HEK293T (cell line): ENCODE measurements at places on chromosomes 7 and 10.

DNA sequence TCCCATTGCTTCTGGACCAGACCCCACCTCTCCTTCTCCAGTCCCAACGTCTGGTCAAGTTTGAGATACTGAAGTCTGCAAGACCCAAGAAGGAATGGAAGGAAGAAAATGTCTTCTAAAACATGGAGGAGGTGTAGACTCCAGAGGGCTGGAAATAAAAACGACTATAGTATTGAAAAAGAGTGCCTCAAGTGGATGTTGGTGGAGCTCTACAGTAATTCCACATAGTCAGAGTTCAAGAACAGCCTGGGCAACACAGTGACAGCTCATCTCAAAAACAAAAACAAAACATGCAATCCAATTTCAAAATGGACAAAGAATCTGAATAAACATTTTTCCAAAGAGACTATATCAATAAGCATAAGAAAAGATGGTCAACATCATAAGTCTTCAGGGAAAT lies 2.3 kb upstream of the PCGF6 start:
- DNase-seq, result peak; percentile 24

DNA sequence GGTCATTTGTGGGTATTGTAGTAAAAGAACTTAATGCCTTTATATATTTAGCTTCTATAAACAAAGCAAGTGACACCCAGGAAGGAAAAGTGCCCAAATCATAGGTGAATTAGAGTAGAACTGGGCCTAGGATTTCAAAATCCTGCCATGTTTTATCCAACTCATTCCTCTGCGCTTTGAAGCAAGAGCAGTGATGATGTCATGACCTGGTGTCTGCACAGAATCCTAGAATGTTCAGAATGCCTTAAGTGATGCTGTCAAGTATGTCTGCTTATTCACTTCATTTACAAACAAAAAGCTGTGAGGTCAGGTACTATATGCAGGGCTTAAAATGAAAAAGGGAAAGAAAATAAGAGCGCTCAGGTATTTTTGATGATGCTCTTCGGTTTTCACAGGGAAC lies 737.2 kb upstream of the ANKRD30A start:
- no peak for DNase-seq

GRCh38 chr7:155371884-155372781 lies 74.5 kb downstream of the INSIG1 start:
- DNase-seq, result no peak

DNA sequence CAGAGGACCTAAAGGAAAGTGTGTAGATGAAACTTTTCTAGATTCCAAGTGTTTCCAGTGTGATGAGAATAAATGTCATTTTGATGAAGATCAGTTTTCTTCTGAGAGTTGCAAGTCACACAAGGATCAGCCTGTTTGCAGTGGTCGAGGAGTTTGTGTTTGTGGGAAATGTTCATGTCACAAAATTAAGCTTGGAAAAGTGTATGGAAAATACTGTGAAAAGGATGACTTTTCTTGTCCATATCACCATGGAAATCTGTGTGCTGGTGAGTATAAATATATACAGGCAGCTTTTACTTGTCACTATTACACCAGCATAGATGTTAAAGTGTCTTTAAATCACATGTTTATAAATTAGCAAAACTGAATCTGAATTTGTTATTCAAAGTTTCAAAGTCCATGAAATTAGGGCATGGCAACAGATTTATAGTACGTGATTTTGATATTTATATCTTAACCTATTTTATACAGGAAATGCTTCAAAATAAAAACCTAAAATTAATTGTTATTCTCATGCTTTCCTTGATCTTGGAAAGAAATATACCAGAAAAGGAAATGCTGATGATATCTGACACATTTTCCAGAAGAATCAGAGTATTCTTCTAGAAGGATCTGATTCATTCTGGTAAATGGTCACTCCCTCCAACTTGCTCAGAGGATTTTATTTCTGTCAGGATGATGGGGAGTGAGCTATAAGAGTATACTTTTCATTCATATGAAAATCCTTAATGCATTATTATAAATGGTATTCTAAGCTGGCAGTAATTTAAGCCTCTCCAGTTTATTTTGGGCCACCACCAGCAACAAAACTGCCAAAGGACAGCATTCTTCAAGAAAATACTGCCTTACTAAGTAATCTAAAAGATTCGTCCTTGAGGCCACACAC lies 71.4 kb downstream of the ITGB8 start:
- DNase-seq, result no peak

DNA sequence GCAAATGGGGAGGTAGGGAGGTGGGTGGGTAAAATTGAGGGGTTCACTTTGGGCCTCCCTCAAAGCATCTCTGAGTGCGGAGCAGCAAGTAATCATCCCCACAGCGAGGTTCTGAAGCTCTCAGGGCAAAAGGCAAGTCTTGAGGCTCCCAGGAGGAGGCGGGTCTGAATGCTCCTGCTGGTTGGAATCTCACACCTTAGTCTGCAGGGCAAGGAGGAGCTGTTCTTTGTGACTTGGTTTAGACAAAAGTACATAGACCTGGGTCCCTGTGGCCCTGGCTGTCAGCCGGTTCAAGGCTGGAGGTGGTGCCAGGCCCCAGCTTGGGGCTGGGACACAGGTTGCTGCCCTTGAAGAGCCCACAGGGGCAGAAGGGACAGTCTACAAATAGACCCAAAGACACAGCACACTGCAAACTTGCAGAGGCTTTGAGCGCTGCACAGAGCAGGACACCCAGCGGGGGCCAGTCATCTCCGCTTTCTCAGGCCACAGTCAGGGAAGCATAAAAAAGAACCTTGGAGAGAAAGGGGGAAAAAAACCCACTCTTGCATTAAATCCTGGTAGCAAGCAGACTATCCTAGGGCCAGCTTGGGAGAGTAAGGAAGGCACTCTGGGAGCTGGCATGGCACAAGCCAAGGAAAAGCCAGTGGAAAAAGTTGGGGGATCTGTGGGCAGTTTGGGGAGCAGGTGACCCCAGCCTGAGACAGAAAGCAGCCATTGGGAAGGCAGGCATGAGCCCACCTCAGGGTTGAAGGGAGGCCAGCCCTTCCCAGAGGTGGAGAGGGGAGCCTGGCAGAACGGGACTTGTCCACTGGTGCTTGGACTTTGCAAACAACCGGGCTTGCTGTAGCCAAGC lies 926 bp upstream of the C10orf71 start:
- no peak for DNase-seq

GRCh38 chr7:37446371-37446770 lies 2.3 kb downstream of the ELMO1 start:
- DNase-seq, result no peak

DNA sequence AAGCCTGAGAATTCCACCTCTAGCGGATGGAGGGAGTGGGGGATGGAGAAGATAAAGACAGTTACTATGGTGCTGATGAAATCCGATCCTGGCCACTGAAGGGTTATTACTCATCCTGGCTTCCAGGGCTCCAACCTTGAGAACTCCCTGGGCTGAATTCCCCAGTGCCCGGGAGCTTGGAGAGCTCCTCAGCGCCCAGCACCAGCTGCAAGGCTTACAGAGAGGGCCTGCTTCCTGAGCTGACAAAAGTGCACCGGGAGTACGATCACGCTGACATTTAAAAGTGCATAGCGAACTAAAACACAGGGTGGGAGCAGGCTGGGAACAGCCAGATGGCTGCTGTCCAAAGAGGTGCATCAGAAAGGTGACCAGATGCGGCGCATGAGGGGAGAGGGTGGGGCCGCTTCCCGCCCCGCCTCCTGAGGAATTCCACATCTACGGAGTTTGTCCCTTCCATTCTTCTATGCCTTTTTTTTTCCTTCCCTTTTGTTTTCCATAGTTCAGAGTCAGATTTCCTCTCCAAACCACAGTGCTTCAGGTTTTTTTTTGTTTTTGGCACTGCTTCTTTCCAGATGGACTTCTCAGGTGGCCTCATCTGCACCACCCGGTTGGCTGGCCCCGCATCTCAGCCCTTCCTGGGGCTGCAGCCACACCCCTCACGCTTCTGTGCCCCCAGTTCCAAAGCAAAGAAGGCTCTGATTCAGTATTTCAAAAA lies 62.4 kb upstream of the MKRN1 start:
- peak; percentile 74 for DNase-seq

- DNase-seq, result no peak
Observed at GRCh38 chr7:80140388-80140787, 5.8 kb downstream of the GNAI1 start.

- no peak for DNase-seq
Observed at GRCh38 chr7:44071726-44072363, 6.5 kb upstream of the PGAM2 start.

GRCh38 chr7:65477326-65477725 lies 103.7 kb downstream of the ZNF92 start:
- DNase-seq, result peak; percentile 80

DNA sequence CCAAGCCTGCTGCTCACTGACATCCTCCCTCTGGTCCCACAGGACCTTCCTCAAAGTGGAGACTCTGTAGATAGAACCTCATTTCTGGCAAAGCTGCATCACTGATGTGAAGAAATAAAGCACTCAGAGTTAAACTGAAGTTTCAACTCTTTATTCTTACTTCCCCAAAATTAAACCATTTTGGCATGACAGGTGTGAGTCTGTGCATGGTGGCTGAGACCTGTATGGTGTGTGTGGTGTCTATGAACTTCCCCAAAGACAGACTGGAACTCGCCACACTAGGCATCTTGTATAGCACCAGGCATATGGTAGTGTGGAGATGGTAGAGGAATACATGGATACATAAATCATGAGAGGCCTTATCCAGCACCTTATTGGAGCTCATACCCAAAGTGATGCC lies 6.6 kb upstream of the WDFY4 start:
- DNase-seq, result no peak

GRCh38 chr10:125985557-125986240 lies 89.3 kb downstream of the FANK1 start:
- DNase-seq, result no peak

DNA sequence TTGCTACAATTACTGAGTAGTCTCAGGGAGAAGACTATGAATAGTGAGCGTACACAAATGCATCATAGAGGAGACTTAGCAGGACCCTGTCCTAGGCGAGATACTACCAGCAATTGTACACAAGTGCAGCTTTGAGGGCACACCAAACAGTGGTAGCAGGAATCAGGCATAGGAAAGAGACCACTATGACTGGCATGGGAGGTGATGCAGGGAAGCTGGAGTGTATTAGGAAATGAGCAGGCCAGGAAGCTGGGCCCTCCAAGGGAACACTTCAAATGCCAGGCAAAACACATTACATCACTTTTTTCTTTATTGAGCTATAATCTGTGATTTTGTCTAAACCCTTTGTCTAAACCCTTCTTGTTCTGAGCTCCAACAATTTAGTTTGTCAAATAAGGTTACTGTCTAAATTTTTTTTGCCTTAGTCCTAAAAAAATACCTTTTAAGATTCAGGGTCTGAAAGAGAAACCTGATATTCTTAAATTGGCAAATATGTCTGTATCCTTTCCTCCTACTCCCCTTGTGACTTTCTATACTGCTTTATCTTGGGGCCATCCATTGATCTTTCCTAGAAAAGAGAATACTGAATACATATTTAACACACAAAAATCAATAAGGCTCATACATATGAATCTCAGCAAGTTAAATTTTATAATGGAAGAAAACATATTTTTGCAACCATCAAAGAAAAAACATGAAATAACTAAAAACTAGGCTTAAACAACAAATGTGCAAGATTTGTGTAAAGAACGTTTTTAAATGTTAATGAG lies 193.8 kb upstream of the PHYHIPL start:
- no peak for DNase-seq
